ENCODE measurements at places on chromosomes 3 and 15. TPM values are rescaled to one million over a fixed set of nuclear protein-coding genes. Genes with fewer than 3 reads are reported as not detected.

IQSEC1 gene
- 19.8 TPM for total RNA-seq

DNA sequence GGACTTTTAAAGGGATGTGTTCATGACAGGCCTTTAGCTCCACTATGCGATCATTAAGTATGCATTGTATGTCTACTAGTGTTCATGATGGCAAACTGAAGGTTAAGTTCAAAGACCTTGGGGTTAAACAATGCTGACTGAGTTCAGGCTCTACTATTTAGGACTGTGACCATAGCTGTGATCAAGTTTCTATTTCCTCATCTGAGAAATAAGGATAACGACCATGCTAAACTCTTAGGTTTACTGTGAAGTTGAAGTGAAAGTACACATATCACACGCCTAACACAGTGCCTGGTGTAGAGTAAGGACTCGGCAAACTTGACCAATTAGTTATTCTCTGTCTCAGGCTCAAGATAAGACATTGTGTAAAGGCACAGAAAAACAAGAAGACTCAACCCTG lies 243.2 kb downstream of the MBNL1 start:
- H3K27ac ChIP-seq = no peak overlapping the region
- no peak for DNase-seq
- no peaks in the 10 kb centered on the region for H3K36me3 ChIP-seq
- no peaks in the 10 kb centered on the region for H3K27me3 ChIP-seq
- H3K4me3 ChIP-seq = no peak overlapping the region

DNA sequence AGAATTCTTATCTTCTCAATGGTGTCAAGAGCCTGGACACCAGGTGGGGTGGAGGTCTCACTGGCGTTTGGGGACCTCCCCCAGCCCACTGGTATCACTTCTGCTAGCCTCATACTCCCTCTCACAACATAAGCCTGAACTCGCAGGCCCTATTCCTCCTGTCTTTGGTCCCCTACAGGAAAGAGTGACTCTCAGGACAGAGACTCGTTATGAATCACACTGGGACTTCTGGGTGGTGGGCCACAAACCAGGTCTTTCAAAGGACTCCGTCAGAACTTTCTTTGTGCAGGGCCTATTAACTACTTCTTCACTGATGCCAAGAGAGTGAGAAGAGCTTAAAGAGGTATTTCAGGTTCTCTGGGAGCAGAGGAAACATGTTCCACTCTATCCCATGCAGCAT lies 100.4 kb downstream of the WDR76 start:
- no peak for DNase-seq
- no peak overlapping the region for H3K4me3 ChIP-seq
- no peaks in the 10 kb centered on the region for H3K27me3 ChIP-seq
- H3K4me1 ChIP-seq = no peaks in the 10 kb centered on the region
- no peaks in the 10 kb centered on the region for H3K36me3 ChIP-seq
- H3K27ac ChIP-seq = no peak overlapping the region

DNA sequence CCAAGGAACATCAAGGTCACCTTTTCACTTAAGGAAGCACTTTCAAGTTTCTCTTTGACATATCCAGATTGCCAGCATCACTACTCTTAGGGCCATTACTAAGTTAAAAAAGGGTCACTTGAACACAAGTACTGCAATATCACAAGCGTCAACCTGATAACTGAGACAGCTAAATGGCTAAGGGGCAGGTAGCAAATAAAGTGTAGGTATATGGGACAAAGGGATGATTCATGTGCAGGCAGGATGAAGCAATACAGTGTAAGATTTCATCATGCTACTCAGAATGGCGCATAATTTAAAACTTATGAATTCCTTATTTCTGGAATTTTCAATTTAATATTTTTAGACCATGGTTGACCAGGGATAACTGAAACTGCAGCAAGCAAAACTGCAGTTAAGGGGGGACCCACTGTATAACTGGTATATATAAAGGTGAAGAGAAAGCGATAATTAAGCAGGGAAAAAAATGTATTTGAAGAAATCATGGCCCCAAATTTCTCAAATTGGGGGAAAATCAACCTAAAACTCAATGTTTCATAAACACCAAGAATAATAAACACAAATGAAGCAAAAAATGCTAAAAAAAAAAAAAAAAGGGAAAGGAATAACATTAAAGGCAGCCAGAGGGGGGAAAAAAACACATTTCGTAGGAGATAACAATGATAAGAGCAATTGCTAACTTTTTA lies 13.1 kb downstream of the CCR1 start:
- no peak for DNase-seq
- no peaks in the 10 kb centered on the region for H3K4me1 ChIP-seq
- no peak overlapping the region for H3K27ac ChIP-seq
- H3K4me3 ChIP-seq = no peak overlapping the region
- no peaks in the 10 kb centered on the region for H3K27me3 ChIP-seq

GRCh38 chr3:41522612-41523011 lies 323.3 kb downstream of the CTNNB1 start:
- no peaks in the 10 kb centered on the region for H3K36me3 ChIP-seq
- no peak for DNase-seq
- H3K27me3 ChIP-seq = no peaks in the 10 kb centered on the region
- no peak overlapping the region for H3K27ac ChIP-seq
- H3K4me1 ChIP-seq = no peaks in the 10 kb centered on the region

All from CD8-positive, alpha-beta memory T cell (primary cell).